DMS79 (cell line): ENCODE measurements at places on chromosomes 12 and 14.
A peak's percentile ranks its signal among the peaks of the same experiment; 100 is the strongest.

- no peak for DNase-seq
These were observed 2.5 kb upstream of the CCND2 start for GRCh38 chr12:4270831-4271716.

- no peak for DNase-seq
These were observed 301.1 kb downstream of the ZFP36L1 start for GRCh38 chr14:68491793-68492192.

GRCh38 chr14:91346838-91347173, 70.8 kb downstream of the CCDC88C start:
- no peak for DNase-seq

- peak; percentile 89 for DNase-seq
These were observed 12.9 kb upstream of the CALM1 start for GRCh38 chr14:90383731-90384542.

DNA sequence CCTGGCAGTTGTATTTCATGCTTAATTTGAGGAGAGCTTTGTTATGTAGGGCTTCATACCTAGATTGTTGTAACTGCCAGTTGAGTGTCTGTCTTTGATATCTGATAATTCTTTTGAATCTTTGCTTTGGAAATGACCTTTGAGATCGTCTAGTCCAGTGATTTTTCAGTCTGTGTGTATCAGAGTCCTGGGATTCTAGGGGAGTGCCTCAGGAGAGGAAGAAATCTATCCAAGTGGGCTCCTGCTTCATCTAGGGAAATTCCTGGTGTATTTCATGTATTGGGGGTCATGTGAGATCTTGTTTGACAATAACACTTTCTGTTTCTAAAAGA, 98.6 kb downstream of the FIGNL2 start:
- DNase-seq: no peak

DNA sequence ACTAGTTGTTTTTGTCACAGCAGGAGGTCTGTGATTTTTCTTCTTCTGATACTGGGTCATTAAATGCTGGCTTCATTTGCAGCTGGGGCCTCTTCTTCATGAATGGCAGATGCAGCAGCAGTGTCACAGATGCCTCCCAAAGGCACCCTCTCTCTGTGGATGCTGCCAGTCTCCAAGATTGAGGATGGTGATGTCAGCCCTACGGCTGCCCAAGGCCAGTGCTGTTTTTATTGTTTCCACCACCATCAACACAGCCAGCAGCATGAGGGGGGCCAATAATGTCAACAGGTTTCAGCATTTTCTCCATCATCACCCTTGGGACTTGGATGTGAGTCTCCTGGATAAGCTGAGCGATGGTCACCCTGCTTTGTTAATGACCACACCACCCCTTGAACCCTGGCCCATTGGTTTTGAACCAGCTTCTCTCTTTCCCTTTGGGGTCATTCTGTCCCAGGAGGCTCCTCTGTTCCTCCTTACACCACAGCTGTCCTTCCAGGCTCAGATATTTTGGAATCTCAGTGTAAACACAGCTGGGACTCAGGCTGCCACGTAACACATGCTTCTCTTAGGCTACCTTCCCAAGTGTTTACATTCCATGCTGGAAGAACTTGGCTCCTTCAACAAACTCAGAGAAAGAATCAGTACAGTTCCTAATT, 151.7 kb upstream of the DDHD1 start:
- DNase-seq: no peak

GRCh38 chr14:101248840-101249675, 312.2 kb upstream of the DIO3 start:
- DNase-seq: no peak

- no peak for DNase-seq
These were observed 11.0 kb downstream of the SAMD4A start for GRCh38 chr14:54577977-54578376.

DNA sequence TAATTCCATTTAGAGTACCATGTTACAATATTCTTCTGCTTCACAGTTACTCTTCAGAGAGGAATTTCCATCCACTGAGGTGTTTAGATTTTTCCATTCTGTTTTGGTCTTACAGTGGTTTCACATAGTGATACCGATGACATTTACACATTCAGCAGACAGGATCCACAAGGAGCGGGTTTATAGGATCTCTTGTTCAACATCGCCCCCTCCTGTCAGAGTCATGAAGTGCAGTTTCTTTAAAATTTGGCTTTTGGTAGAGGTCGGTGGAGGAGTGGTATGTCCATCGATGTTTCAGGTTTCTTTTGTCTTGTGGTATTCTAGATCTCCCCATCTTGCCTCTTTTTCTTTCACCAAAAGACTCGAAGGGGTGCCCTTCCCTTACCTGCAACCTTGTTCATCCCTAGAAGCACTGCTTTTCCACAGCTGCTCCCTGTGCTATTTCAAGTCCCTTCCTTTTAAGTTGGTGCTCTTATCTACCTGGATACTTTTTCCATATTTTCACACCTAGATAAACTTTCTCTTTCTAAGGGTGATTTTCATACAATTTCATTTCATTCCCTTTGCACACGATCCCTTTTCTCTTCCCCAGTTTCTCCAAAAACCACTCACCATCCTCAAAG, 181.3 kb downstream of the ITPR2 start:
- DNase-seq: no peak

DNA sequence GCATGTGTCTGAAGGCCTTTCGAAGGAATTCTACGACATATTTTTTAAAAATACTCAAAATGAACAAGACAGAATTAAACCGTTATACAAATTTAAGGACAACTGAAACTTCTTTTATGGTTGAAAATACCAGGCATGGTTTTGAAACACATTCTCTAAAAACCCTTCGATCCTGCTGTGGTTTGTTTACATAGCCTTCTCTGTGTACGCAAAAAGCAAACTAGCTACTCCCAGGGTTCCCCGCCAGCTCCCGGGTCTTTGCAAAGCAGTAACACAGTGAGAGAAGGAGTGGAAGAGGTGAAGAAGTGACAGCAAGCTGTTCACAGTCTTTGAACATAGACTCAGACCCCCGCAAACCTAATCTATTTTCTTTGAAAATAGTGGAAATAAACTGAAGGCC, 2.2 kb upstream of the TC2N start:
- no peak for DNase-seq

DNA sequence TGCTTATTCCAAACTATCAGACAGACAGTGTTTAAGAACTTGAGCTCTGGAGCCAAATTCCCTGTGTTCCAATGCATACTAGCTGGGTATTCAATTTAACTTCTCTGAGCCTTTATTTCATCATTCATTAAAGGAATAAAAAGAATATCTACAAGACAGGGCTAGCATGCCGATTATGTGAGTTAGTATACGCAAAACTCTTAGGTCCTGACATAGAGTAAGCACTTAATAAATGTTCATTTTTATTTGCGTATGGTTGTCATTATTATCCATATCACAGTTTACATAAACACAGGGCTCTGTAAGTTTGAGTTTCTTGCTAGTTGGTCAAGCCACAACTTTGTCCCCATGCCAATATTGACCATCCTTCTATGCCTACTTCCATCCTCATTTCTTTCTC, 161.5 kb downstream of the NUAK1 start:
- no peak for DNase-seq

- no peak for DNase-seq
These were observed 26.5 kb downstream of the BMP4 start for GRCh38 chr14:53929871-53930715.

- no peak for DNase-seq
These were observed 3.3 kb upstream of the CRIP2 start for GRCh38 chr14:105471297-105471821.

GRCh38 chr12:50062728-50063460, 5.5 kb downstream of the ASIC1 start:
- no peak for DNase-seq

- no peak for DNase-seq
These were observed 38.6 kb downstream of the GARIN6 start for GRCh38 chr12:99686142-99686541.

DNA sequence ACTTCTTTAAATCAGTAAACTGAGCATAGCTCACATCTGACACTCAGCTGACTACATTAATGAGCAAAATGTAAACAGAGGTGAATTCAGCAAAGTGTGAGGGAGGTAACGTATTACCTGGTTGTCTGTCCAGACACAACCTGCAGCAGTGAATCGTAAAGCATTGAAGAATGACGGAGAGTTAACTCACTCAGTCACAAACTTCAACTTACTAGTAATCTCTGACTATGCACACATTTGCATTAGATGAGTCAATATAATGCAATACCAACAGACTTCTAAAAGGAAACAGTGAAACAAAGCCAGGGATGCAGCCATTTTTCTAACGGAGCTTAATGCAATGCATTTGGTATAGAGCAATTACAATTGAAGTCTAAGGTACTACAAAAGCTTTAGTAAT, 40.0 kb downstream of the STX2 start:
- DNase-seq: no peak

- DNase-seq: peak; percentile 44
These were observed 596 bp downstream of the DLST start for GRCh38 chr14:74882103-74882920.

DNA sequence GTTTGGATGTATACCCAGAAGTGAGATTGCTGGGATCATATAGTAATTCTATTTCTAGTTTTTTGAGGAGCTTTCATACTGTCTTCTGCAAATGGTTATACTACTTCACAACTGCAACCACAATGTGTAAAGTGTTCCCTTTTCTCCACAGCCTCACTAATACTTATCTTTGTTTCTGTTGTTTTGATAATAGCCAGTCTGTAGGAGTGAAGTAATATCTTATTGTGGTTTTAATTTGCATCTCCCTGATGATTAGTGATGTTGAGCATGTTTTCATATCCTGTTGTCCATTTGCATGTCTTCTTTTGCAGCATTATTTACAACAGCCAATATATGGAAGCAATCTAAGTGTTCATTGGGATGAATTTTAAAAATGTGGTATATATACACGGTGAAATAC, 29.9 kb downstream of the GABARAPL1 start:
- no peak for DNase-seq

DNA sequence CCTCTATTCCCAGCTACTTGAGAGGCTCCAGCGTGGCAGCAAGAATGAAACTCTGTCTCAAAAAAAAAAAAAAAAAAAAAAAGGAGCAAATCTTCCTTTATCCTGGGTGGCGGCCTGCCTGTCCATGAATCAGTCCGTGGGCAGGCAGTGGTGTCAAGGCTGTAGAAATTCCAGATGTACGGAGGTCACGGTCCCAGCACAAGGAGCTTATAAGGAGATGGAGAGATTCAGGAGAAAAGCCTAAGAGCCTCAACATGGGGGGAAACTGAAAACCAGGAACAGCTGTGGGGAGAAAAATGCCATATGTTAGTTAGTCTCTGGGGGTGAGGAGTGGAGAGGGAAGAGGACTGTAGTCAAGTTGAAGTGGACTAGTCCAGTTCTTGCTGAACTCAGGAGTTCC, 130.5 kb upstream of the CRY1 start:
- no peak for DNase-seq

GRCh38 chr12:117986705-117987469, 18.1 kb upstream of the KSR2 start:
- DNase-seq: no peak

DNA sequence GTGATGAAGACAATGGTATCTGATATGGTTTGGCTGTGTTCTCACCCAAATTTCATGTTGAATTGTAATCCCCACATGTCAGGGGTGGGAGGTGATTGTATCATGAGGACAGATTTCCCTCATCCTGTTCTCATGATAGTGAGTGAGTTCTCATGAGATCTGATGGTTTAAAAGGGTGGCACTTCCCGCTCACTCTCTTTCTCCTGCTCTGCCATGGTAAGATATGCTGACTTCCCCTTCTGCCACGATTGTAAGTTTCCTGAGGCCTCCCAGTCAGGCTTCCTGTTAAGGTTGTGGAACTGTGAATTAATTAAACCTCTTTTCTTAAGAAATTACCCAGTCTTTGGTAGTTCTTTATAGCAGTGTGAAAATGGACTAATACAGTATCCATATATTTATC, 25.6 kb upstream of the PTHLH start:
- DNase-seq: no peak

DNA sequence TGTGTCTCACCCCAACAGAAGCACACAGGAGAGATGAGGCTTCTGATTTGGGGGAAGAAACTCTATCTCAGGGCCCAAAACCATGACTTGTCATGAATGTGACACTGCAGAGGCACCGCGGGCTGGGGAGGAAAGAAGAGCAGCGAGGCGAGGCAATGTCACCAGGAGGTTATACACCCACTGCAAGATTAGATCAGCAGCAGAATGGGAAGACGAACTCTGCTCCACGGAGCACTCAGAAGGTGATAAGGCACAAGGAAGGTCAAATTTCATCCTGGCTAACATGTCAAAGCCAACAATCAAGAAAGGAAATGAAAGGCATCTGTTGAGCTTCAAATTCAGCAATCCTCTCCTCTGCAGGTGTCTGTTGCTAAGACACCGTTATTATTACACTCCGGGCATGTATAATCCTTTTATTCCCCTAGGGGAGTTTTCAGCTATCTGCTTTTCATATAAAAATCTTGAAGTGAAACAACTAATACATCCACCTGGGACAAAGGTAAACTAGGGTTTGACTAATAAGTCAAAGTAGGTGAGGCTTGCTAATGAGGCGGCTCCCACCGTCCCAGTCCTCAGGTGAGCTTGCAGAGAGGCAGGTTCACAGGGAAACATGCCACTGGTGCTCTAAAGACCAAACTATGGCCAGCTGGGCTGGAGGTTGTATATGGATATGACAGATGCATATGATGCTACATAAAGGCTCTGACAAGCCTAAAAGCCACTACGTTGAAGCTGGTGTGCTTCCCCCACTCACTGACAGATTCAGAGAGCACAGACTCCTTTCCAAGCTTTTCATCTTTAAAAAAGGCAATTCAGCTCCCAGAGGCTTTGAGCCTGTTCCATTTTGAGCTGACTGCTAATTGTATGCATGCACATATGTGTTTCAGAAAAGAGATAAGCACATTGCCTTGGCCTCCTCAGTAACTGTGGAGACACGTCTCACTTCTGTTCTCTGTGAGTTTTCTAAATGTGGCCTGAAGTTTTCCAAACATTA, 221.2 kb downstream of the NELL2 start:
- no peak for DNase-seq

GRCh38 chr14:76936483-76936882, 92.0 kb downstream of the IRF2BPL start:
- no peak for DNase-seq

DNA sequence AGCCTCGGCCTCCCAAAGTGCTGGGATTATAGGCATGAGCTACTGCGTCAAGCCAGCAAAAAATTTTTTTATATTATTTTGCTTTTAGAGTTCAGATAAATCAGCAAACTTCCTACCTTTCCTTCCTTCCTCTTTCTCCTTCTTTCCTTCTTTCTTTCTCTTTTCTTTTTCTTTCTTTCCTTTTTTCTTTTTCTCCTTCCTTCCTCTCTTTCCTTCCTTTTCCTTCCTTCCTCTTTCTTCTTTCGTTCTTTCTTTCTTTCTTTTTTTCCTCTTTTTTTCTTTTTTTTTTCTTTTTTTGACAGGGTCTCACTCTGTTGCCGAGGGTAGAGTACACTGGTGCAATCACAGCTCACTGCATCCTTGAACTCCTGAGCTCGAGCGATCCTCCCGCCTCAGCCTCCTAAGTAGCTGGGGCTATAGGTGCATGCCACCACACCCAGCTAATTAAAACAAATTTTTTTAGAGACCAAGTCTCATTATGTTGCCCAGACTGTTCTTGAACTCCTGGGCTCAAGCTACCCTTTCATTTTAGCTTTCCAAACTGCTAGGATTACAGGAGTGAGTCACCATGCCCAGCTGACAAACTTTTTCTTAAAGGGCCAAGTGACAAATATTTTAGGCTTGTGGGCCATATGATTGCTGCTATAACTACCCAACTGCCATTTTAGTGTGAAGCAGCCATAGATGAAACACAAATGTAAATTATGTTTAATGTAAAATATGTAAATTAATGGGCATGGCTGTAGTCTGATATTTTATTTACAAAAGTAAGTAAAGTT, 7.1 kb upstream of the WASHC4 start:
- no peak for DNase-seq

- no peak for DNase-seq
These were observed 7.2 kb downstream of the NAV3 start for GRCh38 chr12:77837876-77838291.

GRCh38 chr12:32061033-32061432, 45.6 kb upstream of the BICD1 start:
- DNase-seq: no peak
